Aorta (tissue), 5 donors: ENCODE measurements at places on chromosomes 3 and 15. TPM values are rescaled to one million over a fixed set of nuclear protein-coding genes. Genes with fewer than 3 reads are reported as not detected.

DNA sequence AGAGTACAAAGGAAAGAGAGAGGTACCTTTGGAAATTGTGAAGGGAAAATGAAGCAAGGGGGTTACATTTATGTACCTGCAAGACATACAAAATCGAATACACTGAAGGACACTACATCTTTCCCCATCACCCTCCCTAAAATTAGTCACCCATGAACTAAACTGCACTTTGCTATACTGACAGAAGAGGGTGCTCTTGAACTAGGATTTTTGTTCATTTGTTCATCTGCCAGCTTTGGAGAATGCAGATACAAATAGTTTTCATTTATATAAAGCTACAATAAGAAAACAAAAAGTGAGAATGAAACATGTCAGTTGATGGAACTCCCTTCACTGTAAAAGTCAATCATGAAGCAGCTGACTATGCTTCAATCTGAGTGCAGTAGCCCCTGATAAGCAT, 55.7 kb downstream of the PCCB start:
- DNase-seq, result no peak
- no peaks in the 10 kb centered on the region for H3K36me3 ChIP-seq
- H3K4me1 ChIP-seq, result no peaks in the 10 kb centered on the region
- H3K4me3 ChIP-seq, result no peak overlapping the region
- H3K27me3 ChIP-seq, result no peaks in the 10 kb centered on the region

- no peaks in the 10 kb centered on the region for H3K4me1 ChIP-seq
- no peak overlapping the region for H3K27ac ChIP-seq
- H3K4me3 ChIP-seq, result no peak overlapping the region
- H3K27me3 ChIP-seq, result no peaks in the 10 kb centered on the region
- peaks cover 3% of the 10 kb centered on the region for H3K36me3 ChIP-seq
These were observed 2.9 kb downstream of the ADPRH start for GRCh38 chr3:119582178-119582577.

DNA sequence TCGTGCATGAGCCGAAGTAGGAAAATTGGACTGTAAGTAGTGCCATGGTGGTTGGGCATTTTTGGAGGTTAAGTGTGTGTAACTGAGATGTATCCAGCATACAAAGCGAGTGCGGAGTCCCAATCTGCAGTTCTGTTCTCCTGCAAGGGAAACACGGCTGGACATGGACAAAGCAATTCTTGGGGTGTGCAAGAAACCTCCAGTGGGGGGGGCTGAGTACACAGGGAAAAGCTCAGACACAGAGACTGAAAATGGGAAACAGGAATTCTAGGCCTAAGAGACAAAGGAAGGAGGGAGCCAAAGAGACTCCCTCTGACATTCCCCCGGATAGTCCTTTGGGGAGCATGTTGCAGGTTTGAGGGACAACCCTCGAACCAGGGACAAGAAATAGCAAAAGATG, 83.2 kb upstream of the PLSCR4 start:
- H3K27ac ChIP-seq, result no peak overlapping the region
- no peaks in the 10 kb centered on the region for H3K27me3 ChIP-seq
- H3K4me3 ChIP-seq, result no peak overlapping the region
- no peaks in the 10 kb centered on the region for H3K36me3 ChIP-seq
- H3K4me1 ChIP-seq, result no peaks in the 10 kb centered on the region

- DNase-seq, result no peak
- H3K4me3 ChIP-seq, result no peak overlapping the region
- H3K36me3 ChIP-seq, result no peaks in the 10 kb centered on the region
- no peaks in the 10 kb centered on the region for H3K4me1 ChIP-seq
- no peak overlapping the region for H3K27ac ChIP-seq
These were observed 49.7 kb upstream of the TPRG1 start for GRCh38 chr3:189122110-189122509.

DNA sequence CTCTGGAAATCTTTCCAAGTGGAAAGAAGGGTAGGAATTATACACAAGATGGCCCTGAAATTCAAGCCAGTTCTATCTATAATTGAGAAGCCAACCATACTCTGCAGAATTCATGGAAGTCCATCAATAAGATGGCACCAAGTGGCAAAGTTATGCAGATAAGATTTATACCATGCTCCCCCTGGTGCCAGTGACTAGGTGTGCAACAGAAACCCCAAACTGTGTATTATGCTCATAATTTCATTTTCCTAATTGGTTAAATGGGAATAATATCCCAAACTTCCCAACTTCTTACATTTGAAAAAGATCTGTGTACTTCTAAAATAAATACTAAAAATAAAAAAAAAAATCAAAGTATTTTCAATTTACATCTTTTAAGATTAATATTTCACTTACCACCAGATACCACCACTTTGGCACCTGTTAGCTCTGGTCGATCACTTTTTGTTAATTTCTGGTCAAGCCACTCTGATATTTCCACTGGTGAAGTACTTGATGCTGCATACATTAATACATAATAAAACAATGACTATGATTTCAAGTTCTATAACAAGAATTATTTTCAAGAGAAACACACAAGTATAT, 25.9 kb downstream of the ETFA start:
- no peaks in the 10 kb centered on the region for H3K36me3 ChIP-seq
- H3K4me1 ChIP-seq, result no peaks in the 10 kb centered on the region
- no peak overlapping the region for H3K4me3 ChIP-seq
- H3K27me3 ChIP-seq, result no peaks in the 10 kb centered on the region

DNA sequence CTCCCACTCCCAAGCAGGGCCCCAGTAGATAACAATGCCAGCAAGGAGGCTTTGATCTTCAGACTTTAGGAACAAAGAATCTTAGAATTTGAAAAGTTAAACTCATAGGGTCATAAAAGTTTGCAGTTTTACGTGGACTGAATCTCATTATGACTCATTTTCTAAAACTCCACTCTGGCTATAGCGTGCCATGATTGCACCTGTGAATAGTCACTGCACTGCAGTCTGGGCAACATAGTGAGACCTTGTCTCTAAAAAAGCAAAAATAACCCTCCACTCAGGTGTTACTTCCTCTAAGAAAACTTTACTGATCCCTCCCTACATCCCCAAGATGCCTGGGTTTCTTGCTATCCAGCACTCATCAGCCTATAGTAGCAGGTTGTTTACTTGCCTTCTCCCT, 104.5 kb downstream of the IL20RB start:
- H3K27me3 ChIP-seq, result no peaks in the 10 kb centered on the region
- no peak overlapping the region for H3K4me3 ChIP-seq
- no peaks in the 10 kb centered on the region for H3K4me1 ChIP-seq
- no peaks in the 10 kb centered on the region for H3K36me3 ChIP-seq
- DNase-seq, result no peak

DNA sequence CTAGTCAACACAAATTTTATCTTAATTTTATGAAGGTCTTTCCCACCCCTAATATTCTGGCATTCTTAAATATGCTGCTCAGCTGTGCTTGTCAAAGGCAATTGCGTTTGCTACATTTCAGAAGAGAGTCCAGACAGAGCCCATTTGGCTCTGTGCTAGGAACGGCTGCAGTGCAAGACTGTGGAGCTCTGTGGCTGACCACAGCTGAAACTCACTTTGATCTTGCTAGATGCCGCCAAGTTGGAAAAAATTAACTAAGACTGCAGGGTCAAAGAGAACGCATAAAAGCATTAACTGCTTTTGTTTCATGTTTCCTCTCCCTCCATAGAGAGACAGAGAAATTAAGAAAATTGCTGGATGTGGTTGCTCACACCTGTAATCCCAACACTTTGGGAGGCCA, 7.6 kb upstream of the PPP1R2 start:
- no peaks in the 10 kb centered on the region for H3K27me3 ChIP-seq
- peaks cover 2% of the 10 kb centered on the region for H3K4me1 ChIP-seq
- no peaks in the 10 kb centered on the region for H3K36me3 ChIP-seq
- H3K27ac ChIP-seq, result no peak overlapping the region
- H3K4me3 ChIP-seq, result no peak overlapping the region

GRCh38 chr15:87326269-87326668, 930.3 kb downstream of the NTRK3 start:
- no peaks in the 10 kb centered on the region for H3K36me3 ChIP-seq
- no peak overlapping the region for H3K27ac ChIP-seq
- DNase-seq, result no peak
- no peaks in the 10 kb centered on the region for H3K27me3 ChIP-seq

GRCh38 chr3:161413127-161413854, 42.0 kb upstream of the SPTSSB start:
- no peaks in the 10 kb centered on the region for H3K27me3 ChIP-seq
- peaks cover 2% of the 10 kb centered on the region for H3K4me1 ChIP-seq
- H3K27ac ChIP-seq, result no peak overlapping the region
- no peaks in the 10 kb centered on the region for H3K36me3 ChIP-seq
- H3K4me3 ChIP-seq, result no peak overlapping the region

GRCh38 chr3:155491696-155492095, 198.2 kb upstream of the STRIT1 start:
- H3K4me1 ChIP-seq, result no peaks in the 10 kb centered on the region
- no peak overlapping the region for H3K4me3 ChIP-seq
- H3K27me3 ChIP-seq, result no peaks in the 10 kb centered on the region
- no peak for DNase-seq
- no peak overlapping the region for H3K27ac ChIP-seq

DNA sequence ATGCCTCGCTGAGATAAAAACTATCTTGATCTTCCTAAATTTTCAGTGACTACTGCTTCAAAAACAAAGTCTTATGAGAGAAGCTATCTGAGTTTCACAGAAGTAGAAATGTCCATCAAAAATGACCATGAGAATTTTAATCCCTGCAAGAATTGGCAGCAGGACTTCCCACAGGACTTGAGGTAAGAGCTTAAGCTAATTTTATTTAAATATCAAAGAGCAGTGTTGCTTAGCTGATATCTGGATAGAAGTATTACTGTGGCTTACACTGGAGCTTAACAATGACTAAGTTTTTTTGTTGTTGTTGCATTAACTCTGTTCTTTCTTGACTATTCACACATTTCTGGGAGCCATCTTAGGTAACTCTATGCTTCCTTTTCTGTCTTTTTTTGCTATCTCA, 60.8 kb upstream of the EPHA3 start:
- no peak overlapping the region for H3K4me3 ChIP-seq
- H3K36me3 ChIP-seq, result no peaks in the 10 kb centered on the region
- no peaks in the 10 kb centered on the region for H3K4me1 ChIP-seq

DNA sequence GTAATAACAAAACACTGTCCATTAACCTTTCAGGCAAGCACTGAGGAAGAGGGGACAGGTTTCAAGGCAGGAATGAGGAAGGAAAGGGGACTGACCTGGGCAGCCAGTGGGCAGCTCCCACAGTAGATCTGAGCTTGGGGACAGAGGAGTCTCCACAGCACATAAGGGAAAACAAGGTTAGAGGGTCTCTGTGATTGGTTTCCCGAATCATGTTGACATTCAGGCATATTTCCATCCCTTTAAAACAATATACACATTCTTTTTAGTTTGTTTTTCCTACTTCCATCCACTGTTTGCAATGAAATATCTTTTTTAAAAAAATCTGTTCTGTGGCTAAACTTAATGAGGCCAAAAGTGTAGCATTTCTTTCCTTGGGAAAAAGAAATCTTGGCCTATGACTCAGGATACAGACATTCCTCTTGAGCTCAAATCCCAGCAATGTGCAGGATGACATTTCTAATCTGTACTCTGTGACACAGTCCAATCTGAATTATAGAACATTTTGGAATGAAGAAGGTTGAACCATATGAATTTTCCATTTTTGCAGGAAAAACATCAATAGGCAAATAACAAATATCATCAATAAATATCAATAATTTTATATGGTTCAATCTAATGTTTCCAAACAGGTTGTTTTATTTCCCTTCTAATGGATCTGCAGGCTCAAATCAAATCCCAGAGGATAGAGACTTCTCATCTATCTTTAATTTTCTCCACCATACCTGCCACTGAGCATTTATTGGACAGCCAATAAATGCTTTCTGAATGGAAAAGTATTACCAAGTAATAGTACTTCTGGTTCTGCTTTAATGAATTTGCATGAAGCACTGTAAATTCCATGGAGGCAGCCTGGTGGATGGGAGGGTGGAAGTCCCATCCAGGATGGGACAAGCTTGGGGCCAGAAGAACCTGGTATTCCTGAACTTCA, 54.1 kb downstream of the ITGB5 start:
- H3K27ac ChIP-seq, result peak overlapping the region; percentile 92
- no peak overlapping the region for H3K4me3 ChIP-seq
- no peaks in the 10 kb centered on the region for H3K36me3 ChIP-seq
- H3K4me1 ChIP-seq, result peaks cover 27% of the 10 kb centered on the region
- DNase-seq, result no peak

GRCh38 chr3:127773752-127774395, 48.4 kb downstream of the MGLL start:
- no peak overlapping the region for H3K27ac ChIP-seq
- H3K27me3 ChIP-seq, result no peaks in the 10 kb centered on the region
- H3K4me1 ChIP-seq, result no peaks in the 10 kb centered on the region
- H3K36me3 ChIP-seq, result no peaks in the 10 kb centered on the region
- DNase-seq, result no peak

GRCh38 chr3:127004641-127005397, 21.9 kb downstream of the PLXNA1 start:
- no peak overlapping the region for H3K4me3 ChIP-seq
- no peaks in the 10 kb centered on the region for H3K27me3 ChIP-seq
- H3K27ac ChIP-seq, result no peak overlapping the region

DNA sequence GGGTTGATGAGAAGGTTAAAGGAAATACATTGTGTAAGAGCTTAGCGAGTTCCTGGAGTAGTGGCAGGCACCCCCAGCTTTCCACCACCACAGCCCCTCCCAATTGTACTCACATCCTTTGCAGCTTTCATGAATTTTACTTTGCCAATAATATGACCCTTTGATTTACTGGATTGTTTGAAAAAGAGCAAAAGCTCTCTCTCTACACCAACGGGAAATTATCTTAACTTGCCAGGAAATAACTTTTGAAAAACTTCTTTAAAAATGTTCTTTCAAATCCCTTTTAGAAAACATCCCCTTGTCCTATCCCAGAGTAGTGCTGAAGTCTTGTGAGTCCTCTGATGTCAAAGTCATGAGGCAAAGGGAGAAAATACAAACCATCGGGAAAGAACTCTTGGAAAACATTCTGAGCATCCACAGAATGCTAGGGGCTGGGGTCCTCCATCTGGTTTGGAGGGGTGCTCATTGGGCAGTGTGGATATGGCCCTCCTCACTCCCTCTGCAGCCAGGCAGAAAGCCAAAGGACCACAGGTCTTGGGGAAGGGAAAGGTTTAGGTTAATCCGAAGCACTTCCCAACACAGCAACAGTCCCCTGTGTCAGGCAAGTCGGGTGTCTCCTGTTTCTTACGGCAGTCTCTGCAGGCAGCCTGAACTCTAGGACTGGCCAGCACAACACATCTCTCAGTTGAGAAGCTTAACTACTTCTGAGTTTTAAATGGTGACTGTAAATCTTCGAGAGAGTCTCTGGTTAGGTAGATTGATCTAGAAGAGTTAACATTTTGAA, 36.5 kb downstream of the BOC start:
- no peak for DNase-seq
- no peaks in the 10 kb centered on the region for H3K36me3 ChIP-seq
- peaks cover 5% of the 10 kb centered on the region for H3K4me1 ChIP-seq

GRCh38 chr3:81352867-81353266, 408.6 kb downstream of the GBE1 start:
- H3K27ac ChIP-seq, result no peak overlapping the region
- H3K4me3 ChIP-seq, result no peak overlapping the region
- no peaks in the 10 kb centered on the region for H3K4me1 ChIP-seq

GRCh38 chr3:156685752-156686151, 11.4 kb downstream of the TIPARP start:
- H3K4me1 ChIP-seq, result peaks cover 5% of the 10 kb centered on the region
- H3K4me3 ChIP-seq, result no peak overlapping the region
- no peaks in the 10 kb centered on the region for H3K27me3 ChIP-seq
- H3K27ac ChIP-seq, result no peak overlapping the region
- peaks cover 2% of the 10 kb centered on the region for H3K36me3 ChIP-seq

The SYNPR gene
- total RNA-seq, result not detected

The NAALADL2 gene
- 19.0 TPM for total RNA-seq

The WDR93 gene
- not detected for total RNA-seq

The SERINC4 gene
- total RNA-seq, result not detected

The ECE2 gene
- not detected for total RNA-seq

The GOLGA6A gene
- not detected for total RNA-seq
